Effector memory CD4-positive, alpha-beta T cell (primary cell): ENCODE measurements at places on chromosomes 4 and X.

DNA sequence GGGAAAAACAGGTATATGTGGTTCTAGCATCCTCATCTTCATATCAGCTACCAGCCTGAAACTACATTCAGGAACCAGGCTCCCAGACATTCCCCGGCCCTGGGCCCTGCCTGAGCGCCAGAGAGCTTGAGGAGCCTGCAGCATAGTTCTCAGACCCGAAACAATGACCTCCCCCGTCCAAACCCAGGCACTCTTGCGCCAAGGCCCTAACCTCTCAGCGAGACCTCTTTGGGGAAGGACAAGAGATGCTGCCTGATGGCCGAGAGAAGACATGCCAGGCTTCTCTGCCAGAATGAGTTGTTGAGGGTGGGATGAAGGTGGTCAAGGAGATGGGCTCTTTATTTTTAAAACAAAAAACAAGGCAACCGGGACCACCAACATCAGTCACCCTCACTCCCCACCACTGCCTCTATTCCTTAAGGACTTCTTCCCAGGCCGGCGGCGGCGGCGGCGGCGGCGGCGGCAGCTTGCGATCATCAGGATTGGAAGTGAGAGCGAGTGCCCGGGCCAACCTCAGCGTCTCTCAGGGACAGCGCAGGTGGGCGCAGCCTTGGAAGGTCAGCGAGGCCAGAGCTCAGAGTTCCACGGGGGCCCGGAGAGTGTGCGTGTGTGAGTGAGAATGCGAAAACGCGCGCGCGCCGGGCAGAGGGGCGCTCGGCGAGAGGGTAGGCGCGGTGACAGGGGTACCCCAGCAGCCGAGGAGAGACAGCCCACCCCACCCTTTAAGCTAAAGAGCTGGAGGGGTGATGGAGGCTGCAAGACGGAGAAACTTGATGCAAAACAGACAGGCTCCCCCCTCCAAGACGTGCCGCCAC lies 601 bp downstream of the INPP4B start:
- DNase-seq = no peak

DNA sequence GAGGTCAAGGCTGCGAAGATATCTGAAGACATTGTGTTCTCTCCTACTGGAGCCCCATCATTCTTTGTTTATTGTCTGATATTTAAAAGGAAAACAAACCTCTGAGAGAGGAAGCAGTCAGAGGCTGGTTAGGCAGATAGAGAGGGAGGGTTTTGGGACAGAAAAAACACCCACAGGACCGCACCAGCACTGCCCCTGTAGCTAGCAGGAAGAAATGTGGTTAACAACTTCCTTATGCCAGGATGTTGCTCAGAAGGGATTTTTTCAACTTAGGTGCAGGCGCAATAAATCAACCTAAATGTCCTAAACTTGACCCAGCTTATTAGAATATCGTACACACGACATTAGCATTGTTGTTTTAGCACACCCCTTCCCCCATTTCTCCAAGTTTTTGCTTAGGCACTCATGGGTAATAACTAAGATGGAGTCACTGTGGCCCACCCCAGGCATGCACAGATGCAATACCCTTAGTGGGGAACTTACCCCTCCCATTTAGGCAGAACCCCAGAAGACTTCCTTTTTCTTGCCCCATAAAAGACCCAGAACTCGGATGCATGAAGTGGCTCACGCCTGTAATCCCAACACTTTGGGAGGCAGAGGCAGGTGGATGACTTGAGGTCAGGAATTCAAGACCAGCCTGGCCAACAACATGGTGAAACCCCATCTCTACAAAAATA lies 2.8 kb upstream of the ZNF718 start:
- DNase-seq = peak; percentile 15

DNA sequence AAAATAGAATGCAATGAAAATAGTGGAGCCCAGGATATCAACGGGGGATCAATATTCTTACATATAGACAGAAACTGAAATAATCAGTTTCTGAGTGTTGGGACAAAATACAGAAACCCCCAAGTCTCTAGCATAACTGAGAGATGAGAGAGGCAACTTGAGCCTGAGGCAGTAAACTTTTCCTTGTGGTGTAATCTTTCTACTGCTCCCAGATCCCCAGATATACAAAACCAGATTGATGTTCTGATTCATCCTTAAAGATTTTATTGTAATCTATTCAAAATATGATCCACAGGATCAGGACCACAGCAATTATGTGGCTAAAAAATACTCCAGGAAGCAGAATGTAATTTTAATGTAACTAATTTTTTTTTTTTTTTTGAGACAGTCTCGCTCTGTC lies 2282.6 kb downstream of the ARAP2 start:
- DNase-seq = no peak

- DNase-seq = no peak
Observed at GRCh38 chr4:152476796-152477195, 59.1 kb downstream of the FBXW7 start.

DNA sequence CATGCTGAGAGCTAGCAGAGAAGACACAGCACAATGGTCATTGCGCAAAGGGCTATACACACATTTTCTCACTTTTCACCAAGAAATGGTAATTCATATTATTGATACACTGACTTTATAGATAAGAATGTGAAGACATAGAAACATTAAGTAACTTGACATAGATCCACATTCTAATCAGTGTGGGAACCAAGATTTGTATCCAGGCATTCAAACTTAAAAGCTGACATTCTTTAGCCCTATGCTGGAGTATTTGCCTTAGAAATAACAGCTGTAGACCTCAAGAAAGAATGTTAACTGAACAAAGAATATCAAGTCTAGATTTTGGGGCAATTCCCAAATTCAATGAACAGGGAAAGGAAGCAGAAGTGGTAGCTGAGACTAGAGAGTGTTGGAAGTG lies 384.8 kb downstream of the IL15 start:
- no peak for DNase-seq

GRCh38 chr4:15002659-15003400 lies 549 bp downstream of the CPEB2 start:
- peak; percentile 71 for DNase-seq

GRCh38 chr4:155007660-155008176 lies 200.7 kb upstream of the NPY2R start:
- no peak for DNase-seq

DNA sequence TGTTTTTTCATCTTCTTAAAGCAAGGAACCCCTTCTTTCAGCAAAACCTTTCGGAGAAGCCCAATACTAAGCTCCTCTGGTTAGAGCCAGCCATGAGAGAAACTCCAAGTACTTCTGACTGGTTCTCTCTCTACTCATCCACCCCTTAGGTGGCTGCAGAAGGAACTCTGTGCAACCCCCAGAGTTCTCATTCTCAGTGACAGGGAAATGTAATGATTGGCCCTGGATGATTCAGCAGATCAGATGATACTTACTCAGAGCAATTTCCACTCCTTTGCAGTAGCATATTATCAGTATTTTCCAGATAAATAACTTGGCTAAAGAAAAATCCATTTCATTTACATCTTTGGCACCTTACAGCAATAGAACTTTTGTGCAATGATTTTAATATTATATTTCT lies 3.2 kb downstream of the SPP1 start:
- DNase-seq = no peak

DNA sequence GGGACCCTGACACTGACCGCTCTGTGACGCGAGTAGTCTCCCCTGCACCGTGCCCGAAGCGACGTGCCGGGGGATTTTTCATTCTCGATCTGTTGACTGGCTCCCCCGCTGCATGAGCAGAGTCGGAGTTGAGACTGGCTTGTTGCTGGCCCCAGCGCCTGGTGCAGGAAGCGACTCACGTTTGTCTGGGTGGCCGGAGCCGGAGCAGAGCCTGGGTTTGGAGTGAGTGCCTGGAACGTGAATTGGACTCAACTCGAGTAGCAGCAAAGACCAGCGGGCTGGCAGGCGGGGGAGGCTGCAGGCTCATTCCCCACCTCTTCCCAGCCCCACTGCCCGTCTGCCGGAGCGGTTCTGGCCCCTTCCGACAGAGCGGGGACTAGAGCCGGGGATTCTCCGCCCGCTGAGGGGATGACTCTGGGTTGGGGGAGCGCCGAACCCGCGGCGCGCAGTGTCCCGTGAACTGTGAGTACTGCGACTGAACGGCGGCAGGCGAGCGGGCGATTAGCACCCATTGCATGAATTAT lies 554 bp downstream of the PCDH7 start:
- no peak for DNase-seq

- DNase-seq = no peak
Observed at GRCh38 chr4:148965080-148965479, 522.9 kb upstream of the NR3C2 start.

- no peak for DNase-seq
Observed at GRCh38 chrX:15376956-15377355, 7.3 kb downstream of the VEGFD start.

DNA sequence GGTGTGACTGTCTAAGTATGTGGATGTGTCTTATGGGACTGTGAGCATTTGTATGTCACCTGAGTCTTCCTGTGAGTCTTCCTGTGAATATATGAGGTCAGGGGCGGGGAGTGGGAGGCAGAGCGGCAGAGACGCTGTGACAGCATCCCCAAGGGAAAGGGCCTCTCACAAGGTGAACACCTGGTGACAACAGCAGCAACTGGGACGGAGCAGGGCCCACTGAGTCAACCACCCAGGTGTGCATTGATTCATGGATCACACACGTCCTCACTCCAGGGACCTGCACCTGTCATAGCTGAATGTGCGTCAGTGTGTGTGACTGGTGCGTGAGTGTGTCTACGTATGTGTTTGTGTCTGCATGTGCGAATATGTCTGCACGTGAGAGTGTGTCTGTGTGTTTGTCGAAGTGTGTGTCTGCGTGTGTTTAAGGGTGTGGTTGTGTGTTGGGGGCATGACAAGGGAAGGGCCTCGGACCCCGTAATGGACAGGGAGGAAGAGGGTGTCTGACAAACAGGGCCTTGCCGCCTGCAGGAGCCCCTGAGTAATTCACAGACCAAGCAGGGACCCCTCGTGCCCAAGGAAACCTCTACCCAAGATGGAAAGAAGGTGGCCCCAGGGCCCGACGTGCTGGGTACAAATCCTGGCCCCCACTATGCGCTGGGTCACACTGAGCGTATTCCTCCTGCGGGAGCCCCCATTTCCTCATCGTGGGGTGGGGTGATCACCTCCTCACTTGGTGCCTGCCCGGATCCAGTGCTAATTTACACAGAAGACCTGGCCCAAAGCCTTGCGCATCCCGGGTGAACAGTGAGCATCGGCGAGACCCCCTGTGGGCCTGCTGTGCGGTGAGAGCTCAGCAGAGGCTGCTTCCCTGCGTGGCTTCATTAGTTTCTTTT lies 76.7 kb downstream of the ABLIM2 start:
- DNase-seq = no peak
